ENCODE measurements at places on chromosomes 3 and 15.

DNA sequence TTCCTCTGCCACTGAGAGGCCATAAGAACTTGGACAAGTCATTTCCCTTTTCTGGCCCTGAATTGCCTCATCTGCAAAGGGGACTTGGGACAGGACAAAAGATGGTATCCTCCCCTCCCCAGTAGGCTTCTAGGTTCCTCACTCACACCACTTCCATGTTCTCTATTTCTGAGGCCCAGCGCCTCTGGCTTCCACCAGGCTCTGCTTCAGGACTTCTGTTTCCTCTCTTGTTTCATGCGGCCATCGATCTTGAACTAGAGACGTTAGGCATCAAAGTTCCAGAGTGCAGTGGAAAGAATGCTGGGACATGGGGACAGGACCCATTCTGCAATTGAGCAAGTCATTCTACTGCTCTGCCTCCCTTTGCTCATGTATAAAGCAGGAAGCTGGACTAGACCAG lies 1.7 kb downstream of the TM4SF4 start:
- peak; percentile 86 for DNase-seq

GRCh38 chr15:45884755-45885445 lies 250.1 kb downstream of the SQOR start:
- DNase-seq, result no peak

- DNase-seq, result no peak
Observed at GRCh38 chr3:64441861-64442260, 216.6 kb upstream of the PRICKLE2 start.

GRCh38 chr15:23566071-23566554 lies 639 bp downstream of the MKRN3 start:
- DNase-seq, result no peak

- DNase-seq, result peak; percentile 54
Observed at GRCh38 chr15:68834346-68834745, 13.7 kb upstream of the ANP32A start.

DNA sequence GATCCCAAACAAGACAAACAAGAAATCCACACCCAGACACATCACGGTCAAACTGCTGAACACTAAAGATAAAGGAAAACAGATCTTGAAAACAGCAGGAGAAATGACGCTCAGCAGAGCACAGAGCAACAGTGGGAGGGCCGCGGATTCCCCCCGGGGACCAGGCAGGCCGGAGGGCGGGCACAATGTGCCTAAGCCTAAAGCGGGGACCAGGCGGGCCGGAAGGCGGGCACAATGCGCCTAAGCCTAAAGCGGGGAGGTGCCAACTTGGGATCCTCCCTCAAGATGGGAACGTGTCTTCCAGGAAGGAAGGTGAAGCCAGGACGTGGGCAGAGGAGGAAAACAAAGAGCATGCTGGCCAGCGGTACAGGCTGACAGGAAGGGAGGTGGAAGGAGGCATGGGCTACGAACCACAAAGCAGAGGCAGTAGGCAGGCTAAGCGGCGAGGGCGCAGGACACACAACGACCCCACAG lies 31.1 kb downstream of the CYFIP1 start:
- no peak for DNase-seq

DNA sequence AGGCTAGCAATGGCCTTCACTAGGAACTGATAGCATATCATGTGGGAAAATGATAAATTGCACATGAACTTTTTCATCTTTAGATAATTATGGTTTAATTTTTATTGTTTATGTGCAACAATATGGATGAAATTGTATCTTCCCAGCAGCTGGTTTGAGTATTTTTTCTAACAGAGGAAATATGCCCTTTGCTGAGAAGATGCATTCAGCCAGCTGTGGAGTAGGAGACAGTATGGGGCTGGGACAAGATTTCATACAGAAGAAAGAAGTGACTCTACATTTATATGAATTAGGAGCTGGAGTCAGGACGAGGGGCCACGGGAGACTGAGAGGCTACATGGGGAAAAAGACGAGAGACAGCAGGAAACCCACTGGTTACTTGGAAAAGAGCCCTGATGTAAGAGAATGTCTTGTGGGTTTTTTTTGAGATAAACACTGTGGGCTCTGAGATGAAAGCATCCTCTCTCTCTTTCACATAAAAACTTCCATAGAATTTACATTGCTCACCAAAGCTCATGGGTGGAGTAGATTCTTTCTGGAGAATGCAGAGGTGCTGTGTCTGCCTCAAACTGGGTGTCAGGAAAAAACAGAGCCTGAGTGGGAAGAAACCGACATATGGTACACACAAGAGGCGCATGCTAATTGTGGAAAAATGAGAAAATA lies 115.2 kb upstream of the PDZRN3 start:
- DNase-seq, result no peak

- no peak for DNase-seq
Observed at GRCh38 chr3:76310667-76311066, 525.3 kb upstream of the ZNF717 start.

GRCh38 chr15:46170326-46170725 lies 535.5 kb downstream of the SQOR start:
- no peak for DNase-seq

- no peak for DNase-seq
Observed at GRCh38 chr3:100719136-100719535, 9.8 kb downstream of the TFG start.

DNA sequence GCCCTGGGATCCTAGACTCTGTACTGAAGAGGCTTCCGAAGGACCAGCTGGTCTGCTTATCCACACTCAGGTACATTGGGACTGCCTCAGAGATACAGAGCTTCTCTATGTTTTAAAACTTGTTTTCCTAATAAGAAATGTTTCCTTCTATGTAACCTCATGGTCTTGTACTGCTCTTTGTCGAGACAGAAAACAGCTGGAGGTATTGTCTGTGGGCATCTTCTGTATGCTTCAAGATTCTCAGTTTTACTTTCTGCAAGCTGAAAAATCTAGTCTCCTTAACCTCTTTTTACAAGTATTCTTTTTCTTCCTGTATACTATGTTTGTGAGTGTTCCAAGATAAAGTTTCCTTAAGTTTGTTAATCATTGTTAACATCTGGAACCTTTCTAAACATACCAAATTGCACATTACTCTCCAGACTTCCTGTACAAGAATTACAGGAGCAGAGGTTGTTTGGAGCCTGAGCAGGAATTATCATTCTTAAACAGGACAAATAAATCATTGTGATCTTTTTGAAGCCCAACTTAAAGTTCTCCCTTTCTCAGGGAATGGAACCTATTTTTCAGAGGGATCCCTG lies 358.3 kb upstream of the CFAP20DC start:
- no peak for DNase-seq

DNA sequence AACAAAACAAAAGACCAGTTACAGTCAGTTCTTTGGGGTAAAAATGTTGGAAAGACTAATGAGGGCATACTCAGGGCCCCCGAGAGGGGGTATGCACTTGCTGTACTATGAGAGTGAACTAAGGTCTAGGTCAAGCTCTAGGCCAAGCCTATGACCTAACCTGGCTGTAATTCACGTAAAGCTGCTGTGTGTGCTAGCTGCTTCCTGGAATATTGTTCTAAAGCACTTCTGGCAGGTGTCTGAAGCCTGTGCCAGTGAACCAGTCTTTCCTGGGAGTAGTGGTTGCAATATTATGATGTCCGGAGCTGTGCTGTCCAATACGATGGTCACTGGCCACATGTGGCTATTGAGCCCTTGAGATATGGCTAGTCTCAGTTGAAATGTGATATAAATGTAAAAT lies 13.1 kb upstream of the CX3CR1 start:
- no peak for DNase-seq

DNA sequence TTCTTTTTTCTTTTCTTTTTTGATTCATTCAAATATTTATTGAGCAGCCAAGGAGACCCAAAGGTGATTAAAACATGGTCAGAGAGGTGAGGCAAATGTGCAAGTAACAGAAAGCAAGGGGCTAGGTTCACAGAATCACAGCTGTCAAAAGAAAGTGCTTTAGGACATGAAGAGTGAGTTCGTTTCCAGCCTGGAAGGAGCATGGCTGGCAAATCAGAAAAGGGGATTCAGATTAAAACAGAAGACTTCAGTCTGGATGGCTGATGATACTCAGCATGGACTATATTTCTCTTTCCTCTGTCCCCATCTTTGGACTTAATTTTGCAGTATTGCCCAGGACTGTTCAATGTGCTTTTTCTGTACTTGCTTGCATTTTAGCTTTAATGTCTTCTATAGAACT lies 151.2 kb downstream of the NR1D2 start:
- DNase-seq, result no peak

DNA sequence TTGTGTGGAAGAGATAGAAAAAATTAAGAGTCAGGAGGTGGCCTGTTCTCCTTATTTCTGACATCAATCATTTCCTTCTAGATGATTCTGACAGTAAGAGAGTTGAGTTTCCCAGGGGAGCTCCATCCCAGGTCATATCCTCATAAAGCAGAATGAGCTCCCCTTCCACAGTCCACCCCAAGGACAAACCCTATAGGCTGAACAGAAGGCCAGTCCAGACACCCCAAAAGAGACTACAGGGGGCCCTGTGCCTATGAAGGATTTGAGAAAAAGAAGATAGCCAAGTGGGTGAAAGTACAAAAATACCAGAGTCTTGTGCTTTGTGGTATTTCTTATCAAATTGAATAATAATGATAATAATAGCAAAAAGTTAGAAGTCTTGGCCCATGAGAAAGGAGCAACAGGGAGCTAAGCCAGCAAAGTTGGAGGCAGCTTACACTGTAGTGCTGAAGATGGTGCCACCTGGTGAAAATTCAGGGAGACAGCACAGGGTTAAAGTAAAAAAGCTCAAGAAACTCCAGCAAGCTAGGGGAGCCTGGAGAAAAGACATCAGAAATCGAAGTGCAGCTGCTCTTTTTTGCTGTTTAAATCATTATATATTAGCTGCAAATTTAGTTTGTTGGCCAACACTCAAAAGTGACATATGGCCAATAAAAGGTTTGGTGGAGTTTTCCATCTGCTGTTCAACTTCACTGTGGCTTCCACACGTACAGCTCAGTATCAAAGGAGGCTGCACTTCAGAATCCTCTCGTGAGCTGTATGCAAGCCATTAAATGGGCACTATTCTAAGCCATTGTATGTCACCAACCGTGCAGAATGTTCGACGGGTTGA lies 35.8 kb upstream of the SLC24A5 start:
- DNase-seq, result no peak

GRCh38 chr3:9791790-9792404 lies 376 bp downstream of the TADA3 start:
- no peak for DNase-seq

- no peak for DNase-seq
Observed at GRCh38 chr15:81296186-81296585, 27.8 kb downstream of the STARD5 start.

- DNase-seq, result no peak
Observed at GRCh38 chr15:85691350-85692240, 103.1 kb downstream of the KLHL25 start.

GRCh38 chr15:57134851-57135250 lies 216.4 kb downstream of the TCF12 start:
- no peak for DNase-seq

DNA sequence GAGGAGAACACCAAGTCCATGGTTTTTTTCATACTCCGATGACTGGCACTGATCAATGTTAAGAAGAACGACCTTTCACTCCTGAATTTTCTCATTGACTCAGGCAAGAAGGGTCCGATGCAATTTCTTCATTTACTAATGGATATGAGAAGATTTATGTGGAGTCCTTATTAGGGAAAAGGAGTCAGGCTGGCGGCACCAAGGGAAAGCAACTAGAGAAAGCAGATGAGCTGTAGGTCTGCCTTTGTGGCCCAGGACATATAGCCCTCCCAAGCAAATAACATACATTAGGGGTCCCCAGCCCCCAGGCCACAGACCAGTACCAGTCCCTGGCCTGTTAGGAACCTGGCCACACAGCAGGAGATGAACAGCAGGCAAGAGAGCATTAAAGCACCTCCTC lies 206.8 kb downstream of the KBTBD8 start:
- DNase-seq, result no peak

GRCh38 chr15:28993051-28993719 lies 107.4 kb downstream of the APBA2 start:
- no peak for DNase-seq

Measured in CD14-positive monocyte (primary cell).